Activated gamma-delta T cell (primary cell): ENCODE measurements at places on chromosomes 6 and 20.

- no peak for DNase-seq
Observed at GRCh38 chr20:21322083-21322710, 19.1 kb downstream of the XRN2 start.

GRCh38 chr20:21262812-21263211 is 40.3 kb upstream of the XRN2 start:
- DNase-seq, result no peak

- DNase-seq, result no peak
Observed at GRCh38 chr20:24972341-24972740, 20.2 kb downstream of the APMAP start.

DNA sequence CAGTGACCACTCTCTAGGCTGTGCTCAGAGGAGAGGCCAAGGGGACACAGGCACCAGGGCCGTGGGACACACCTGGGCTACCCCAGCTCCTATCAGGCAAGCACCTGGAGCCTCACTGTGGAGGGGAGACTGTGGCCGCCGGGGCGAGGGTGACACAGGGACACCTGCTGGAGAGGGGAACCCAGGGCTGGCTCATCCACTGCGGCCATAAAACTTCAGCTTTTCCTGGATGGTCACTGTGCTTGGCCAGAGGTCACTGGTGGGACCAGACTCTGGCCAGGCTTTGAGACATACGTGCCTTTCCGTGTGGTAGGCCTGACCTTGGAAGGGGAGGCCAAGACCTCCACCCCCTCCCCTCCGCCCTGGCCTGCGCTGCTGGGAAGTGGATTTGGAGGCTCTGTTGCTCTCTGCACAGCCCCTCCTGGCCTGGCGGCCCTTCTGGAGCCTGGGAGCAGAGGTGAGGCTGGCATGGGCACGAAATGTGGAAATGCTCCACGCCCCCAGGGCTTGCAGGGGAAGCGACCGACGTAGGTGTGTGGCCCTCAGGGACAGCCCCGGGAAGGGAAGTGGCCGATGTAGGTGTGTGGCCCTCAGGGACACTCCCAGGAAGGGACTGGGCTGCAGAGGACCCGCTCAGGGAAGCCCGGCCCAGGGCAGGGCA is 42.9 kb upstream of the BHLHE23 start:
- no peak for DNase-seq

- DNase-seq, result no peak
Observed at GRCh38 chr6:72061286-72061685, 174.9 kb downstream of the RIMS1 start.
